ENCODE measurements at places on chromosomes 11 and 22. TPM values are rescaled to one million over a fixed set of nuclear protein-coding genes. Genes with fewer than 3 reads are reported as not detected.

RFPL2 gene
- 0.15 TPM for total RNA-seq

KLHDC7B gene
- total RNA-seq = 12.6 TPM

CHADL gene
- total RNA-seq = 0.24 TPM

NRXN2 gene
- 1.3 TPM for total RNA-seq

ABCG4 gene
- not detected for total RNA-seq

RAC2 gene
- 978 TPM for total RNA-seq

NLRP6 gene
- 11.7 TPM for total RNA-seq

RAB39A gene
- 0.12 TPM for total RNA-seq

CDC42BPG gene
- total RNA-seq = 0.42 TPM

C11orf65 gene
- 0.29 TPM for total RNA-seq
